ENCODE measurements at places on chromosomes 5 and 9.

GRCh38 chr9:98159790-98160189 is 32.6 kb downstream of the CORO2A start:
- no peak for DNase-seq

- DNase-seq, result peak; percentile 49
Observed at GRCh38 chr5:149959406-149960236, 937 bp upstream of the SLC26A2 start.

DNA sequence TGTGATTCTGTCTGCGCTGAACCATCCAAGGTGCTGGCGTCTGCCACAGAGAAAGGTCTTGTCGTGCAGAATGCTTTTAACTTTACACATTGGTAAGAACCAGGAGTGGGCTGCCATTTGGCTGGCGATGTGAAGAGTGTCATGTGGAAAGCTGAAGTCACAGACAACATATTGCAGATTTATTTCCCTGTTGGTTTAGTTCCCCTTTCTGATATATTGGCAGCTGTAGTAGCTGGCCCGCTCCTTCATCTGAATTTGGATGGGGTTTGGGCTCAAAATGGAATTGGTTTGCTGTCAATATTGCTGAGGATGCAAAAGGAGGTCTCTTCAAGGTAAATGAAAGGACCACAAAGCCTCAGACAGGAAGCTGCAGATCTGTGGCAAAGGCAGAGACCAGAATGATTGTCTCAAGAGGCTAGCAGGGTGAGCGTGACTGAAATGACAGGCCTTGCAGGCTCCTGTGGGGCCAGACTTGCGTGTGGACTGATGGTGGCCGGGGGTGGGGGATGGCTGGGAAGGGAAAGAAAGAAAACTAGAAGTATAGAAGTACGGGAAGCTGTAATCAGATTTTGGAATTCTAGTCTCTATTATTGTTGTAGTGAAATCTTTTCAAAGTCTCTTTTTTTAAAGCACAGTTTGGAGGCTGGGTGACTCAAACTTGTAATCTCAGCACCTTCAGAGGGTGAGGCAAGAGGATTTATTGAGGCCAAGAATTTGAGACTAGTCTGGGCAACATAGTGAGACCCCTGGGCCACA is 25.1 kb upstream of the CD180 start:
- DNase-seq, result peak; percentile 76

GRCh38 chr5:13253111-13253510 is 691.4 kb downstream of the DNAH5 start:
- DNase-seq, result no peak

DNA sequence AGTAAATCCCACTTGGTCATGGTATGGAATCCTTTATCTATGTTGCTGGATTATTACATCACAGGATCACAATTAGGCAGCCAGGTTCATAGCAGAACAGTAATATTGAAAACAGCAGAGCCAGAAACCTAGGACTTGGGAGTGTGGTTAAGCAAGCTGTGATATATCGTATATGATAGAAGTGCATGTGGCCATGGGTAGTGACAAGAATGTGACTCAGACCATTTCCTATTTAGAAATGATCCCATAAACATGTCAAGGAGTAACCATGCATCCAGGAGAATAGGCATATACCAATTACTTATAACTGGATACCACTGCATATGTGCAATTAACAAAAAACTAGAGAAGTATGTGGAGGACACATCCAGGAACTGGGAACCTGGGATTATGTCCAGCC is 31.2 kb downstream of the AMBP start:
- no peak for DNase-seq

- peak; percentile 32 for DNase-seq
Observed at GRCh38 chr5:145936401-145937131, at the start of gene SH3RF2. SH3RF2 (plus strand) TSS chr5:145936578; CDS start chr5:145937929, 1,351 bp downstream.

GRCh38 chr5:87674235-87674634 is 261.5 kb upstream of the CCNH start:
- no peak for DNase-seq

DNA sequence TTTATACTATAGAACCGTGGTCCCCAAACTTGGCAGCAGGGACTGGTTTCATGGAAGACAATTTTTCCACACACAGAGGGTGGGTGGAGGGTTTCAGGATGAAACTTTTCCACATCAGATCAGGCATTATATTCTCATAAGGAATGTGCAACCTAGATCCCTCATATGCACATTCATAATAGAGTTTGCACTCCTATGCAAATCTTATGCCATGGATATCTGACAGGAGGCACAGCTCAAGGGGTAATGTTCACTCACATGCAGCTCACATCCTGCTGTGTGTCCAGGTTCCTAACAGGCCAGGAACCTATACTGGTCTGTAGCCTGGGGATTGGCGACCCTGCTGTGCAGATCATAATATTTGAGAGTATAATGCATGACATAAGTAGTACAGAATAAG is 1802.2 kb upstream of the ACO1 start:
- DNase-seq, result no peak

- DNase-seq, result no peak
Observed at GRCh38 chr9:93918061-93918460, 37.1 kb downstream of the BARX1 start.

- DNase-seq, result no peak
Observed at GRCh38 chr5:27124590-27124989, 86.2 kb upstream of the CDH9 start.

DNA sequence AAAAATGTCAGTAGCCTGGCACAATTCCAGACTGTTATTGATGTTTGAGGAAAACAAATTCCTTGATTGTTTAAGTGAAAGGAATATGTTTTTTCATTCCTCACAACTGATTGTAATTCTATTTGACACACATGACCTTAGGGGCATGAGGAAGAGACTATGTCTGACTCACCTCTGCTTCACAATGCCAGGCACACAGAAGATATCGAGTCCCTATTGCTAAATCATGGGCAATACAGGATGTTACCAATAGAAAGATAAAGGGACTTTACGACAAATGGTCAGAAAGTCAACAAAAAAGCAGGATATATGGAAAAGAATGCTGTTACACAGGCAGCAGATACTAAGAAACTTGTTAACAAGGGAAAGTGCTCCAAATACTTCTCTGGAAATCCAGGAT is 1903.5 kb downstream of the EFNA5 start:
- no peak for DNase-seq

DNA sequence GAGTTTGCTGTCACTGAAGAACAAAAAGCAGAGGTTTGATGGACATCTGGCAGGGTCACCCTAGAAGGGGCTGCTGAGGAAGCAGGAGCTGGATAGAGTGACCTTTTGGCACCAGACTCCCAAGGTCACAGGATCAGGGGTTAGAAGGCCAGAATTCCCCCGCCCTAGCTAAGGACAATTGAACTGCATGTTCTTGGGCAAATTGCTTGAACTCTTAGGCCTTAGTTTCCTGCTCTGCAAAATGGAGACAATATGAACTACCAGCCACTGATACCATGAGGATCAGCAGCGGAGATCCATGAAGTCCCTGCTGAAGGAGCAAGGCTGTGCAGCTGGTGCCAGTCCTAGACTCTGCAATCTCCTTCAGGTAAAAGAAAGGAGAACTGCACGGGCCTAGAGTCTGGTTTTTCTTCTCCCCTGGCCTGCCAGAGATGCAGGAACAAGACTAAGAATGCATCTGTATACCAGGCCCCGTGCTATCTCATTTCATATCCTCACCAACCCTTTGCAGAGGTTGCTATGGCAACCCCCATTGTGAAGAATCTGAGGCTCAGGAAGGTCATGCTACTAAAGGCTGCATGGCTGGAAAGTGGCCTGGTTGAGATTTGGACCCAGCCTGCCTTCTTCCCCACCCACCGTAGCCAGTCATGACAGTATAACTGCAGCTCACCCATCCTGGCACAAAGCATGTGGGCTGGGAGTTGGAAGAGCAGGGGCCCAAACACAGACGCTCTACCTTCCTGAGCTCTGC is 33.7 kb downstream of the CAMK2A start:
- no peak for DNase-seq

DNA sequence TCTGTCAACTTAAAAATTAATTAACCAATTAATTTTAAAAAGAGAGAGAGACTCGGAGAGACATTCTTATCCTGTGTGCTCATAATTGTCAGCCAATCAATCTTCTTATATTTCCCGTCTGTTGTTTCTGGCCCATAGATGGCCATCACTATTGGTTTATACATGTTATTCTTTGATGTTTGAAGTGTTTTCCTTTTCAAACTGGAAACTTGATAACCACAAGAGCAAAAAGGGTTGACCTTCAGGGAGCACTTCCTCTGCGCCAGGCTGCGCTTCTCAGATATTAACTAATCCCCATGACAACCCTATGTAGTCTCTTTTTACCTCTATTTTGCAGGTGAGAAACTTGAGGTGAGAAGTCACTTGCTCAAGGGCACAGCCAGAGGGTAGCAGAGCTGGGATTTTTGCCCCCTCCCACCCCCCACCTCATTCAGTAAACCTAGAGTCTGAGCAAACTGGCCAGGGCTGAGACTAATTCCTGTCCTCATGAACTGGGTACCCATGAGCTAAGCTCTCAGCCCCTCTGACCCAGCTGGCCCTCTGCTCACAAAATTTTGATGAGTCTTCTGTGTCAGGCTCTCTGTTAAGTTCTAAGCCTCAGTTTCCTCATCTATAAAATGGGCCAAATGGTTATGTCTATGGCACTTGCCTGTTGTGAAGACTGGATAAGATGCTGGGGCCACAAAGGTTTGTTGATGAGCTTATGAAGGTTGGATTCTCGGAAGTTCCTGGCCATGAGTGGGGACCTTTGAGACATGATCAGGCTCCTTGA is 86.0 kb upstream of the SH3PXD2B start:
- no peak for DNase-seq

DNA sequence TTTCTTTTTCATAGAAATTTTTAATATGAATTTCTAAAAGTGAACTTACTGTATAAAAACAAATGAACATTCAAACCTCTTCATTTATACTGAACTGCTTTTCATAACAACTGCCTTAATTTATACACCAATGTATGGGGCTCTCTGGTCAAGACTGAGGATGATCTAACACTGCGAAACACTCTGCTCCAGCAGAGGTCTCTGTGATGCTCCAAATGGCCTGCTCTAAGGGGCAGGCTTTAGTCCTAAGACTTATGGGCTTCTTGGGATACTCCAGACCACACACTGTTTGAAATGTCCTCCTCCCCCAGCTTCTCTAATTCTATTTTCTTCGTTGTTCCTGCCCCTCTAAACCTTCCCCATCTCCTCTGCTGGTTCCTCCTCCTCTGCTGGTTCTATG is 58.5 kb downstream of the LIFR start:
- DNase-seq, result no peak

DNA sequence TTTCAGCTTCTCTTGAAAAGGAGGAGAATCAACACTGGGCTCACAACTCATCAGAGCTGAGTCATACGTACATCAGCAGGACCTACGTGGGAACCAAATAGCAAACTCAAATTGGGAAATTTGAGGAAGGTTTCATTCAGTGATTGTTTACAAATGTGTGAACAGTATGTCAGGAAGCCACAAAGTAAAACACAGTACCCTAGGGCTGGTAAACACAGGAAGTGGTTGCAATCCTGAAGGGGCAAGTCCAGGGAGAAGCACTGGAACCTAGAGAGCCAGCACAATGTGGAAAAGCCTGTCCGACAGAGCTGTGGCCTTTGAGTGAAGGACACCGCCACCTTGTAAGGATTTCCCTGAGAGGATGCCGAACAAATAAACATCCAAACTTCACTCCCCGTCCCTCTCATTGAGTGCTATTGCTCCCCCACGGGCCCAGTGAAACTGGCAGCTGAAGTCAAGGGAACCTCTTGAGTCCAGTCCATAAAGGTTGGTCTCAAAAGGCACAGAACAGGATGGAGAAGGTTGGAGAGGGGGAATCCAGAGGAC is 26.7 kb upstream of the RICTOR start:
- no peak for DNase-seq

DNA sequence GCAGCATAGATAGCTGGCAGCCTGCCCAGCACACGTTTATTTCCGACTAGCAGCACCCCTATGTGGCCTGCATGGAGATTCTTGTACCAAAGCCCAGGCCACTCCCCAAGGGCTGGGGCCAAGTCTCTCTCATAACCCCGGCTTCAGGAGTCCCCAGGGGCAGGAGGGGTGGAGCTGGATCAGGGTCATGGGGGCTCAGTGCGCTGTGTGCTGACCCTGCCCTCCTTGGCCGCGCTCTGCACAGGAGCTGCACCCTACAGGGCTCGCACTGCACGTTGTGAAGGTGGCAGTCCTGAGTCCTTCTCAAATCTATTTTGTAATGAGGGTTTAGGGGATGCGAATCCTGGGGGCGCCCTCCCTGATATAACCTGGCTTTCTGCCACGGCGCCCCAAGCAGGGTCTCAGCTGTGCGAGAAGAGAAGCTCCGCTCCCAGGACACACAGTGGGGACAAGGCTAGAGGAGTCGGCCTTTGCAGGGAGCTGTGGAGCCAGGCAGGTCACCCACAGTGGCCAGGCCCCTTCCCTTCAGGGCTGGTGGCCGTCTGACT is 28.6 kb downstream of the NKD2 start:
- DNase-seq, result no peak

DNA sequence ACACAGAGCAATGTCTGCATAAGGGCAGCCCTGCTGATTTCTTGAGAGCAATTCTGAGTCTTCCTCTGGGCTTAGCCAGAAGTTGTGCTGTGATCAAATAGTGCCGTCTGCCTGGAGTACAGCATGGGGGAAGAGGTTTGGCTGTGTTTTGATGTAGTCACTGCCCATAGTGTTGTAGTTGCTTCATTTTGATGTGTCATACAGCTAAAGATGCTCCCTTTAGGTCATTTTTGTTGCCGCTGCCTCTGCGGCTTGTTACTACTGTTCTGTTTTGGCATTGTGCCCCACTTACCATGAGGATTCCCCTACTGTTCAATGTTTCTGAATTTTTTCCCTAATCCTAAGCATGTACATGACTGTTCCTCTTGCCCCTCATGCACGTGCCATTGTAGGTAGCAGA is 23.0 kb downstream of the SLC36A1 start:
- DNase-seq, result no peak

DNA sequence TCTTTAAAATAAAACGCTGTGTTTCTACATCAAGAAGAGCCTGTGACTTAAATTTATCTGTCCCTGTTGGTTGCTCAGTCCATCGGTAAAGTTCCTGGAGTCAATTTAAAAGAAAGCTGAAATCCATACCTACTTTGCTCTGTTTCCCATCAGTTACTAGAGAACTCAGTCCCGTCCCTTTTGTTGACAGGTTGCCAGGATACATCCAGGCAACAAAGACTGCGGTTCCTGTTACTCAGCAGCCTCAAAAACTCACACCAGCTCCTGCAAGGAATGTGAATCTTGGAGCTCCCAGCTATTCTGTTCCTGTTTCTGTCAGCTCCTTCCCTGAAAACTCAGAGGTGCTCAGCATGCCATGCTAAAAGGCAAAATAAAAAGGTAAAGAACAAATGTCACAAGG is at the start of gene ZNF474:
Gene ZNF474, plus strand, starts transcription at position 241 of the 400 bp plus-strand sequence. CDS start 22,445 bp downstream, outside the sequence.
- no peak for DNase-seq

DNA sequence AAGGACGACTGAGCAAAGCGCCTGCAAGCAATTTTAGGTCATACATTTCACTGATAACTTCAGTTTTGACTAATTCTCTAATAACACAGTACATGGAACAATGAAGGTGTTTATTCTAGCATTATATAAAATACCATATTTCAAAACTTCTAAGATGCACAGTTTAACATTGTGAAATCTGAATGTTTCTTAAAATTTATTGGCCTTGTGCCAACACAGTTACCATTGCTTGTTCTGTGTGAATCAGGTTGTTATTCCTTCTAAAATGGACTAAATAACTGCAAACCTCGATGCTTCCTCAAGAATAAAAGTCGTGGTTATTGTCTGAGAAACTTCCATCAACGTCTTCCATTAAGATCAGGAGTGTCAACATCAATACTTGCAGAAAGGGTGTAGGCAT is 8.0 kb downstream of the MCC start:
- DNase-seq, result no peak

GRCh38 chr5:73233461-73234203 is 60.6 kb downstream of the TMEM174 start:
- DNase-seq, result no peak

Data from activated CD4-positive, alpha-beta T cell treated with anti-CD3 and anti-CD28 coated beads, Interleukin-2, amount 10 ng/mL, durations not matched to agents 7 days and 5 days (primary cell).